Adrenal gland (tissue), 19 donors: ENCODE measurements at places on chromosomes 1 and 21. TPM values are rescaled to one million over a fixed set of nuclear protein-coding genes. Genes with fewer than 3 reads are reported as not detected.

The HCRTR1 gene
- total RNA-seq: not detected

The SPRR2F gene
- total RNA-seq: not detected

DNA sequence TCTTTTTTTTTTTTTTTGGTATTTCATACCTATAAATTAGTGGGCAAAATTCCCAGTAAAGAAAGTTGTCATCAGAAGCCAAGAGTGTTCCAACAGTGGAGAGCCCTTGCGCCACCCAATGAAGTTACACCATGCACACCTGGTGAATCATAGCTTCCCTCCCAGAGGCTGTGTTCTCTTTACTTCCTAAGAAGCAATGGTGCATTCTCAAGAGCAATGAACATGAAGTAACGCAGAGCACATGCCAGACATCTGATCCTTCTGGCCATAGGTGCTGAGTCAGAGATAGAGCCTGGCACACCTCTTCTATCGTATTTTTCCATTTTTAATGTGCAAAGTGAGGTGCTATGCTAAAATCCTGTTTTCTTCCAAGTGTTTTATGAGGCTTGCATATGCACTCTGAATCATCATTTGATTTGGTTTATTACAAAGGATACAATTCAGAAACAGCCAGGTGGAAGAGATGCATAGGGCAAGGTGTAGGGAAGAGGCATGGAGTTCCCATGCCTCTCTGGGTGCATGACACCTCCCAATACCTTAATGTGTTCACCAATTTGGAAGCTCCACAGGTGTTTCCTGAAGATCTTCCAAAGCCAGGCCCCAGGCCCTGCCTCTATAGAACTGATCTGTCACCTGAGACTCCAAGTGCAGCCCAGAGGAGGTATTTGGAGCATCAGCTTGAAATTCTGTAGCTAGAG lies 408.0 kb downstream of the SIPA1L2 start:
- no peak for DNase-seq

DNA sequence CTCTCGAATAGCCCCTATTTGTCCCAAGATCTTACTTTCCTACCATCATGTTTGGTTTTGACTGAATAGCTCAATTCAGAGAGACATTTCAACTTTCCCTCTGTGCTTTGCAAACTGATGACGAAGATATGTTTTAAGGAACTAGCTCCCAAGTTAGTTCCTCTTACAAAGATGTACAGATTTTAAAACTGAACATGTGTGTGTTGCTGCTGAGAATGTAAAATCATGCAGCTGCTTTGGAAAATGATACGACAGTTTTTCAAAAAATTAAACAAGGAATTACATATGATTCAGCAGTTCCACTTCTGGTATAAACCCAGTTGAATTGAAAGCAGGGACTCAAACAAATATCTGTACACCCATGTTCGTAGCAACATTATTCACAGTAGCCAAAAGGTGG lies 33.6 kb downstream of the KIF26B start:
- DNase-seq: no peak
